ENCODE measurements at places on chromosomes 1 and 21.
A peak's percentile ranks its signal among the peaks of the same experiment; 100 is the strongest.

DNA sequence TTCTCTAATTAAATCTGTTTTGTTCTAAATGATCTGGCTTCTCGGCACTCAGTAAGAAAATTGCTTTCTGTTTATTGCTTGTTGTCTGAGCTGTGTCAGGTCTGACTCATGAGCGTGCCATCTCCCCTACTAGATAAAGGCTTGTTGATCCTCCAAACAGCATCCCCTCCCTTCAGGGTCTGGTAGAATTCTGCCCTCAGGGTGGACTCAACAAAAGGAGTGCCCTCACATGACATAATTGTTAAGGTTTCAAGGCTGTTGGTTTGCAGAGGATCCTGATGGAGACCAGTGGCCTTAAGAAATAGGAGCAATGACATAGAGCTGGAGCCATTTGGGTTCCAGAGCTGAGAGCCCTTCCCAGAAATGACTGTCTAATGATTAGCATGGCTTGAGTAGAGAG is 36.0 kb upstream of the ATP2B4 start:
- DNase-seq: no peak

DNA sequence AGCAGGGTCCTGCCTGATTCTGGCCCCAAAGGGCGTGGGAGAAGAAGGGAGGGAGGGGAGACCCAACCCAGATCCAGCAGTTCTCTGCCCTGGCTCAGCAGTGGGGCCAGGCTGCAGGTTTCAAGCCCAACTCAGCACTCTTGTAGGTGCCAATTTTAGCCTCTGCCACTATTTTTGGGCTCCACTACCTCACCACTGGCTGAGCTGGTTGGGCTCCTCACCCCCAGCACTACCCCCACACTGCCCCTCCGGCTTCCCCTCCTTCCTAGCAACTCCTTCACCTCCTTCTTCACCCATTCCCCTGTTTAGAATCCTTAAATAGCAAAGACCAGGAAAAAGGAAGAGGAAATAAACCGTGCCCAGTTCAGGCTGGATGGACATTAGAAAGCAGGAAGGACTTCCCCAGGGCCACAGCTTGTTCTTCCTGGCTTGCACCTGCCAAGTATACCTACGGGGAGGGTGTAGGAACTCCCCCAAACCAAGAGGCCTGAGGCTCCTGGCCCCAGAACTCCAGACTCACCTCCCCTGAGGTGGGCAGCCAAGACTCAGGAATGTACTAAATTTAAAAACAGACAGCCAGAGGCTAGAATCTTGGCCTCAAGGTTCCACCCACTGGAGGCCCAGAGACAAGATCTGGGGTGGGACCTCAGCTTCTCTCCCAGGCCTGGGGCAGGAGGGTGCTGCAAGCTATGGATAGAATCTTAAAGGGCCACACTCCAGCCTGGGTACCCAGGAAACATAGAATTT is 1.4 kb upstream of the ARHGEF2 start:
- no peak for DNase-seq

GRCh38 chr1:26831546-26832248 is 5.2 kb downstream of the ZDHHC18 start:
- no peak for DNase-seq

GRCh38 chr21:21458124-21458631 is 460.0 kb downstream of the NCAM2 start:
- DNase-seq: no peak

DNA sequence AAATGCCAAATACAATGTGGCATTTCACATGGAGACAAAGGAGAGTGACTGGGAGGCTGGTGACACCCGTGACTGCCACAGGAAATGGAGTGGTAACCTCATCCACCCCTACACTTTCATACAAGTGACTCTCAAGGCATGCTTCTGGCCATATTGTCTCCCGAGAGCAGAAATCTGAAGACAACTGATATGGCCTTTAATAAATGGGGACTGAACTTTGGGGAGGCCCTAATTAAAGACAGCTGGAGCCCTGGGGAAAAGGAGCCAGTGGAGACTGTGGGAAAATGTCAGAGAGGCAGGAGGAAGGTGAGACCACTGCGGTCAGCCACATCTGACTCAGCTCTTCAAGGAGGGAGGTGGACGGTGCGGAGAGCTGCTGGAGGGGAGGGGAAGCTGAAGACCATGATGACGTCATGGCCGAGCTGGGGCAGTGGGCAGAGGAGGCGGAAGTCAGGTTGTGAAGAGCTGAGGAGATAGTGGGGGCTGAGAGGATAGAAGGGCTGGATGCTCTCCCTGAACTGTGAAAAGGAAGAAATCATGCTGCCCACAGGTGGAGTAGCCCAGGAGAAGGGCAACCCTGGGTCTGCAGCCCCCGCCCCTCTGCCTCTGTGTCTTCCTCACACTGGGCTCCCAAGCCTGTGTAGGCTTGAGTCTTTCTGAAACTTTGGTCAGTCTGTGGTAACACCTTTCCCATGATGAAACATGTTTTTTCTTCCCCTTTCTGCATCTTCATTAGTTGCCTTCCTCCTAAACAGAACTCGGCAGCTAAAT is 14.0 kb upstream of the NCF2 start:
- no peak for DNase-seq

DNA sequence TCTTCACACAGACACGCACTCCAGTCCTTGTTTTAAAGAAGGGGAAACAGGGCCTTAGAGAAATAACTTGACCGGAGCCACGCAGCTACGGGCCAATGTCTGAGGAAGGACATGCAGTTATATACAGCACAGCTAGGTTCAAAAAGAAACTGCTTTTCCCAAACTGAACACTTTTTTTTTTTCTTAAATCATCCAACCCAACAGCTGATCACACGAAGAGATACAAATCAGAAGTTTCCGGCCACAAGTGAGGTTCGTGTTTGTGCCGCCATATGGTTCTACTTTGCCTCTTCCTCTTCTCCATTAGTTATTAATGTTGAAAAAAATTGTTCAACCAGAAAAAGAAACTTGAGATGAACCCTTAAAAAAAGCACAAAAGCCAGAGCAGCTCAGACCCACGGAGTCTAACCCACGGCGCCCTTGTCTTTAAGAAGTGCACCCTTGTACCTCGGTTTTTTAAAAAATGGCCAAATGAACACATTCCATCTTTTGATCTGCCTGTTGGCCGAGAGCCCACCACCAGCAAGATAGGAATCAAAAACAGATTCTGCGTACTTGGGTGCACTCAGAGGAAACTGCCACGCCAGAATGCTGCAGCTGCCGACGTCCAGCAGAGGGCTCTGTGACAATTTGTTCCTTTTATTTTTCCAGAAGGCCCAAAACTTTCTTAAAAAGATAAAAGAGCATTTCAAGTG is 78.9 kb downstream of the SLC66A1 start:
- peak; percentile 43 for DNase-seq

- DNase-seq: no peak
Measured at GRCh38 chr1:118481126-118481525, 296.1 kb upstream of the SPAG17 start.

GRCh38 chr1:218480137-218480536 is 135.0 kb downstream of the TGFB2 start:
- no peak for DNase-seq

- no peak for DNase-seq
Measured at GRCh38 chr1:223665592-223666312, at the start of gene CAPN8. TSS of gene CAPN8 (minus strand) at chr1:223665701. CDS start at chr1:223665646, 55 bp downstream.

DNA sequence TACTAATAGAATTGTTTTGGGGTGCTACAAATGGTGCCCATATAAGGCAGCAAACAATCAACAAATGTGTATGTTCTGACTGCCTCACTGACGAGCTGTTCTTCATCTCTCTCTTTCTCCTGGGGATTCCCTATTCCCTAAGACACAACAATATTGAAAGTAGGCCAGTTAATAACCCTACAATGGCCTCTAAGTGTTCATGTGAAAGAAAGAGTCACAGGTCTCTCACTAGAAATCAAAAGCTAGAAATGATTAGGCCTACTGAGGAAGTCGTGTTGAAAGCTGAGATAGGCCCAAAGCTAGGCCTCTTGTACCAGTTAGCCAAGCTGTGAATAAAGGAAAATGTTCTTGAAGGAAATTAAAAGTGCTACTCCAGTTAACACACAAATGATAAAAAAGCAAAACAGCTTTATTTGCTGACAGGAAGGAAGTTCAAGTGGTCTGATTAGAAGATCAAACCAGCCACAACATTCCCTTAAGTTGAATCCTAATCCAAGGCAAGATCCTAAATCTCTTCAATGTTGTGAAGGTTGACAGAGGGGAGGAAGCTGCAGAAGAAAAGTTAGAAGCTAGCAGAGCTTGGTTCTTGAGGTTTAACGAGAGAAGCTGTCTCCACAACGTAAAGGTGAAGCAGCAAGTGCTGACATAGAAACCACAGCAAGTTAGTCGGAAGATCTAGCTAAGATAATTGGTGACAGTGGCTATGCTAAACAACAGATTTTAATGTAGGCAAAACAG is 26.3 kb downstream of the ATP2B4 start:
- no peak for DNase-seq

GRCh38 chr1:99227056-99227897 is 37.0 kb upstream of the PLPPR4 start:
- no peak for DNase-seq

DNA sequence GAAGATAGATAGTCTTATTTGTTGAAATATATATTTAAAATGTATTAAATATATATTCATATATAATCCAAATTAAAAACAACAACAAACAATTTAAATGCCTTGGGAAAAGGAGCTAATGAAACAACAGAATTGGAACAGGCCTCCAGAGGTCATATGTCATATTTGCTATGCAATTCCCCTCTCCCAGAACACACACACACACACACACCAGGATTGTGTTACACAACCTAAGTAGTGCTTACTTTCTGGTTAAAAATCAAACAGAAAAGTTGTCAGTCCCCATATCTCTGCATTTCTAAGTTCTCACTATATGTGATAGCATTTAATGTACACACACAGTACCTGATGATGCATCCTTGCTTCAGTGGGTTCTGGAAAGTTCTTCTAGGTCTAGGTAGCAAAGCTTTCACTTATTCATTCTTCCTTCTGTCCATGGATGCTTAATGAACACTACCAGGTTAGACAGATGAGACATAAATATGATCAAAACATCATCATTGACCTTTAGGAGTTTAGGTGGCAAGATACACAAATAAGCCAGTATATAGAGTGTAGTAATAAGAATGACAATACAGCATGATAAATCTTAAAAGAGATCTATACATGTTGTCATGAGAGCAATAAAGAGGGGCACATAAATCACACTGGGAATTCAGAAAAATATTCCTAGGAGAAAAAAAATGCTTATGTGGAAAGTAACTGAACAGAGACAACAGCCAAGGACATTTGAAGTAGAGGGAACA is 662.8 kb downstream of the PTPRC start:
- DNase-seq: no peak

- no peak for DNase-seq
Measured at GRCh38 chr1:205188098-205188497, 23.4 kb downstream of the DSTYK start.

GRCh38 chr1:111961016-111961415 is 28.5 kb downstream of the KCND3 start:
- DNase-seq: no peak

DNA sequence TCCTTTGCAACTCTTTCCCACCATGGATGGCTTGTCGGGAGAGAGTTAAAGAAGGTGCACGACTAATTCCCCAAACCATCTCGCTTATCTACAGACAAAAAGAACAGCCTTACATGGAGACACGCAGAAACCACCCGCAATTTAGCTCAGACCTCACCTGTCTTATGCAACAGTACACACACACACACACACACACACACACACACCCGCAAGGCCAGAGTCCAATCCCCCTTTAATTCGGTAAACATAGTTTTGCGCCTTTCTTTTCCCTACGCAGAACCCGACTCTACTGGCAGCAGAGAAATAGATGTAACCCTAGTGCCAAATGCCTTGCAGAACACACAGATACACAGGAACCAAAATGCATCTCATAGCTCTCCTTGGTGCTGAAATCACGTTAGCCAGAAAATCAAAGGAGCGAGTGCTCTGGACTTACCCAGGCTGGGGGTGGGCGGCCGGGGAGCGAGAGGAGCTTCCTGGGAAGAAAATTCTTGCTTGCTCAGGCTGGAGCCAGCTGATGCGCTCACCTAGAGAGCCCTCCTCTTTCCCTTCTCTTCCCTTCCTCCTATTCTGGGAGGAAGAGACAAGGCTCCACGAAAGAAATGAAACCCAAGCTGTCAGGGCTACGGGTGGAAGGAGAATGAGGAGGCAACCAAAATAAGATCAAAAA is 470 bp downstream of the TNR start:
- no peak for DNase-seq

Measured in stimulated activated CD4-positive, alpha-beta T cell treated with anti-CD3 and anti-CD28 coated beads, Interleukin-2, amount 100 ng/mL, for 48 hours (primary cell).